ENCODE measurements at places on chromosomes 6 and 20. TPM values are rescaled to one million over a fixed set of nuclear protein-coding genes. Genes with fewer than 3 reads are reported as not detected.

DNA sequence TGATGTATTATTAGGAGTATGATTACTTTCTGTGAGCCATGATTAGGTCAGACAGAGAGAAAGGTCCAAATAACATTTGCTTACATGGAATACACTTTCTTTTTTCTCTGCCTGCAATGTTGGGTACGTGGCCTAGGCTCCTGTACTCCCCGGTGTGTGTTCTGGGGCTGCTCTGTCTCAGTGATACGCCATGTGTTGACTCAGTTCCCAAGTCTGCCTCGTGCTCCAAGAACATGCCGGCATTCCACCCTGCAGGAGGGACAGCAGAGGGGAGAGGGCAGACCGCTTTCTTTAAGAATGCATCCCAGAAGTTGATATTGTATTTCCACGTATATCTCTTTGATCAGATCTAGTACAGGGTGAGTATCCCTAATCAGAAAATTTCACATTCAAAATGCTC lies 33.3 kb upstream of the THBS2 start:
- DNase-seq, result no peak

DNA sequence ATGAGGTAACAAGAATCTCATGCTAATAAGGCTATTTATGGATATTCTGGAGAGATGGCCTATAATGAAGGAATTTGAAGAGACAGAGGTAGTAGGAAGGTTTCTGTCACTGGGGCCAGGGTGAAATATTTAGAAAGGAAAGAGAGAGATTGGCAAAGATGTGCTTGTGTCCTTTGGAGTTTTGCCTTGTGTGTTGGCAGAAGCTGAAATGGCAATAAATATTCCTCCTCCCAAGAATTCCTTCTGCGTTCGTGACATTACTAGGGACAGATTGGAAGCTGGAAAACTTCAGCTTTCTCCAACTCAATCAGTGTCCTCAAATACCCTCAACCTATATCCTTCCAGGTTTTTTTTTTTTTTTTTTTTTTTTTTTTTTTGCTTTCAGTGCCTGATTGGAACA lies 6.3 kb downstream of the SAMD5 start:
- DNase-seq, result no peak

GRCh38 chr20:63473555-63474449 lies 1.3 kb upstream of the KCNQ2 start:
- no peak for DNase-seq

DNA sequence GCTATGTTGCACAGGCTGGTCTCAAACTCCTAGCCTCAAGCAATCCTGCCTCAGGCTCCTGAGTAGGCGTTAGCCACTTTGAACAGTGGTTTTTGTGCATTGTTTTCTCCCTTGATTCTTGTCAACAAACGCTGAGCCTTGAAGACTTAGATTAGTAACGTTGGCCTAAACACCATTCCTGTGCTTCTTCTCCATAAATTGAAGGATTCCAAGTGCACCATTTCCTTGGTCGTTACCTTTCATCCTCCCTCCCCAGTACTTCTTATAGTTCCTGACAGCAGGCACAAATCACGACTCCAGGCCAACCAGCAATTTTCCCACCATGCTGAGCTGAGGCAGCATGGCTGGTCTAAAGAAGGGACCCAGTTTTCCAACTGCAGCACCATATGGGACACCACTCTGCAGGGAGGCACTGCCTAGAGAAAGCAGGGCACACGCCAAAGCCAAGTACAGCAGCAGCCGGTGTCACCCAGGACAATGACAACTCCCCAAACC lies 8.9 kb downstream of the RPS10 start:
- no peak for DNase-seq

DNA sequence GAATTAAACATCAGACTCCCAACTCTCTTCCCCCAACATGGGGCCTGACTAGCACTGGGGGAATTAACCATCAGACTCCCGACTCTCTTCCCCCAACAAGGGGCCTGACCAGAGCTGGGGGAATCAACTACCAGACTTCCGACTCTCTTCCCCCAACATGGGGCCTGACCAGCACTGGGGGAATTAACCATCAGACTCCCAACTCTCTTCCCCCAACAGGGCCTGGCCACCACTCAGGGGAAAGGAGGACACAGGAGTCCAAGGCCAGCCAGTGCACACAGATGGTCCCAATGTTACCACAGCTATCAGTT lies 13.1 kb downstream of the CST7 start:
- no peak for DNase-seq

DNA sequence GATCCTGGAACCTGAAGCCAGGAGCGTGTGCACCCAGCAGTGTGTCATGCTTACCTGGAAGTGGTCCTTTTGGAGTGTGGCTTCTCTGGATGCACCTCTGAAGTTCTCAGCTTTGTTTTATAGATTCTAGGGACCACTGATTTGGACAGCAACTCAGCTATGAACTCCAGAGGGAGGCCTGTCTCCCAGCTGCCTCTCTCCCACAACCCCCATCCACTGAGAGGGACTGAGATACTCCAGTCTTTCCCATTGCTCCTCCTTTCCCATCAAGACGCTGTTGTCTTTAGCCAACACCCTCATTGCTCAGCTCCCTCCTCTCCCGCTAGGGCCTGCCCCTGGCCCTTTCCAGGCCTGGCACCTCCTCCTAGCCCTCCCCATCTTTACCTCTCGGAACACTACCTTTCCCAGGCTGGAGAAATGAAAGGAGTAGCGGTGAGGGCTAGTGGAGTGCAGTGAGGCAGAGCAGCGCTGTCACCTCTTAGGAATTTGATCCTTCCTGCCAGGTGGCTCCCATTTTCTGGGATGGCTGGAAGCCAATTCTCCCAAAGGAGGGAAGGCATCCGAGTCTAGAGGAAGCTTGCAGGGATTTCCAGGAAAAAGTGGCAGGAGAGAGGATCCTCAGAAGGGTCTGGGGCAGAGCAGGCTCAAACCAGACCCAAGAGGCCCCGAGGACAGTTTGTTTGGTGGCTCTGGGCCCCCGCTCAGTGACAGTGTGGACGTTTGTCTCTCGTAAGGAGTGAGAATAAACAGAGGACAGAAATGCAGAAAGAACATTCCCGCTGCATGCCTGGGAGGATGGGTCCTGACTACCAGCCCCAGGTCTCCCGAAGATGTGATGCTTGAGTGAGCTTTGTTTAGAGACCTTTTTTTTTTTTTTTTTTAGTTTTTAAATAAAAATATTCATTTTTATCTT lies at the start of gene LRRN4:
Gene LRRN4, minus strand, starts transcription at position 285 of the 913 bp plus-strand sequence. CDS start 1,261 bp downstream, outside the sequence.
- no peak for DNase-seq

DNA sequence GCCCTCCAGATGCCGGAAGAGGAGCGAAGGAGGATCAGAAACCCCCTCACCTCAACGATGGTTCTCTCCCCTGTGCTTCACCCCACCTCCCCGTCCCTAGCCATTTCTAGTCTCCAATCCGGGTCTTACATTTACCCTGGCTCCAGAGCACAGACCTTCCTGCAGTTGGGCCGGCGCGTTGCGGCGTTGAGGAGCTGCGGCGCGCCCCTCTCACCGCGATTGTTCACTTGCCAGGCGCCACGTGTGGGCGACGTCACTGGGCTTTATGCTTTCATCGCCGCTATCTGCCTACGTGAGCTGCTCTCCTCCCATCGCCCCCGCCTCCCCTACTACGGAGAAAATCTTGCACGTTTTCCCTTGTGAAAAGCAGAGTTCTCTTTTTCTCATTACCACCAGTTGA lies at the start of gene CRISP2:
Gene CRISP2, minus strand, starts transcription at position 198 of the 400 bp plus-strand sequence. CDS start 4,347 bp downstream, outside the sequence.
- no peak for DNase-seq

DNA sequence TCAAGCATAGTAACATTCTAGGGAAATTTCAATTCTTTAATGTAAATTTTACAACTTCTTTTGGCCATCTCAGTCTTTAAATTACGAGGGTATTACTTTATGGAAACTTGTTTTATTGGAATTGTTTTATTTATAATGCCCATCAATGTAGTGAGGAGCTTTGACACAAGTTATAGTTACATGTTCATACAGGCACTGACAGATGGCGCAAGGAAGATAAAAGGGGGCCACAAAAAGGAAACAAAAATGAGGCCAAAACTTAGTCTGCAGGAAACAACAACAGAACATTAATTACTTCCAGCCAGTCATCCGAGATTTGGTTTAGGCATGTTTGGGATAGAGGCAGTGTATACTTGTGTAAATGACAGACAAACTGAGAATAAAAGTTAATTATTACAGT lies 18.3 kb downstream of the SESN1 start:
- DNase-seq, result no peak

GRCh38 chr6:136189104-136189503 lies 61.0 kb downstream of the MTFR2 start:
- DNase-seq, result no peak

- DNase-seq, result no peak
Observed at GRCh38 chr20:44856856-44857448, 28.6 kb upstream of the YWHAB start.

GRCh38 chr6:15616261-15616660 lies 46.6 kb downstream of the DTNBP1 start:
- DNase-seq, result no peak

DNA sequence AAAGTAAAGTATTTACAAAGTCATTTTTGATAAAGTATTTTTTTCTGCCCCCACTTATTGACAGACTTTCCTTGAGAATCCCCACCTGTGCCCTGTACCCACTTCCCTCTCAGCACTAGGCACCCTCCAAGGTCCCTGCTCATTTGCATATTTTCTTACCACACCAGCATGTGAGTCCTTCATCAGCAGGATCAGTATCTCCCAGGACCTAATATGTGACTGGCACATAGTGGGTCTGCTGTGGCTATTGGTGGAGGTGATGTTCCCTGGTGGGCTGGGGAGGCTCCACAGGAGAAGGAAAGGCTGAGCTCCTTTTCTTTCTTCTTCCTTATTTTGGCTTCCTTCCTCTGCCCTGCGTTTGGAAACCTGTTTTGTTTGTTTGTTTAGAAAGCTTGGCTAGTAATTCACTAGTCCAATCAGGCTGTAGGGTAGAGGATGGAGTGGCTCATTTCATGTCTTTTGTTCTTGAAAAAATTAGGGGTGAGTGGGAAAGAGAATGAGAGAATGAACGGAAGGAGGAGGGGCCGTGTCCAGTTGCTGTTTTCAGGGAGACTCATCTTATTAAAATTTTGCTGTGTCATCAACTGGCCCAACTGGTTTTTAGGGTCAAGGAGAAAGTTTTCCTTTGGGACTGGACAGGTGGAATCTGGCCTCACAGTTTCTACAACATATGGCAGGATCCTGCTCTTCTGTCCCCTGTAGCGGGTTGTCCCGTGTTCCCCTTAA lies 2.8 kb upstream of the RNF24 start:
- no peak for DNase-seq

DNA sequence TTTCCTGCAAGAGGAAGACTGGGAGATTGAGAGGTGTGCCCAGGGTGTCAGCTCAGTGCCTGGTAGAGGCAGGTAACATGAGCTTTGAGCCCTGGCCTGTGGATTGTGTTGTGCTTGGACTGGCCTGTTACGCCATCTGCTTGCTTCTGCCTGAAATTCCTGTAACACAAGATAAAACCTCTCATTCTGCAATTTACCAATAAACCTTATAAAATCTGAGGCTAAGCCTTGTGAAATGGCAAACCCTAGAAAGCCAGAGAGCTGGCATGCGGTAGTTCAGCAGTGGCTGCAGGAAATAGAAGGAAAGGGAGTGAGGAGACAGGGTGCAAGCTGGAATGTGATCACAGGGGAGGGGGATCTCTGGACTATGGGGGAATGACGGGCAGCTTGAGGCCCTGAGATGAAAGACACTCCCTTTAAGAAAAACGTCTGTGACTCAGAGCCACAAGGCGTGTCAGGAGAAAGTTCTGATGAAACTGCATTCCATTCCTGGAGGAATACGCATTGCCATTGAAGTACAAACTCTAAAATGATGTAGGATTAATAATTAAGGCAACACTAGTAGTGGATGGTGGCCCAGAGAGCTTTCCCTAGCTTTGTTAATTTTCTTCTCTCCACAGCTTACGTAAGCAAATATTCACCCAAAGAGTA lies 26.3 kb upstream of the TFAP2A start:
- DNase-seq, result no peak

GRCh38 chr6:54427396-54427937 lies 119.2 kb downstream of the TINAG start:
- DNase-seq, result no peak

DNA sequence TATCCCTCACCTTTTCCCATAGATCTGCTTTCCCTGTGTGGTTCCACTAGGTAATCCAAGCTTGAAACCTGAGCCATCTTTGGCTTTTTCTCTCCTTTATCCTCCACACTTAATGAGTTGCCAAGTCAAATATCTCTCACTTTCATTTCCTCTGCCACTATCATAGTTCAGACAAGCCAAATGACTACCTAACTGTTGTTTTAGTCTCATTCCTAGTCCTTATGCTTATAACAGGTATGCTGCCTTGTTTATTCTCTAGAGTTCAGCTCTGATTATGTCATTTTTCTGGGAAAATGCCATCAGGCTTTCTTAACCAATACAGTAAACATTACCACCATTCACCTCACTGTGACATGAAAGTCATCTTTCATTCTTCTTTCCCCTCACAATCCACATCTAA lies 6.5 kb downstream of the EFHC1 start:
- DNase-seq, result no peak

DNA sequence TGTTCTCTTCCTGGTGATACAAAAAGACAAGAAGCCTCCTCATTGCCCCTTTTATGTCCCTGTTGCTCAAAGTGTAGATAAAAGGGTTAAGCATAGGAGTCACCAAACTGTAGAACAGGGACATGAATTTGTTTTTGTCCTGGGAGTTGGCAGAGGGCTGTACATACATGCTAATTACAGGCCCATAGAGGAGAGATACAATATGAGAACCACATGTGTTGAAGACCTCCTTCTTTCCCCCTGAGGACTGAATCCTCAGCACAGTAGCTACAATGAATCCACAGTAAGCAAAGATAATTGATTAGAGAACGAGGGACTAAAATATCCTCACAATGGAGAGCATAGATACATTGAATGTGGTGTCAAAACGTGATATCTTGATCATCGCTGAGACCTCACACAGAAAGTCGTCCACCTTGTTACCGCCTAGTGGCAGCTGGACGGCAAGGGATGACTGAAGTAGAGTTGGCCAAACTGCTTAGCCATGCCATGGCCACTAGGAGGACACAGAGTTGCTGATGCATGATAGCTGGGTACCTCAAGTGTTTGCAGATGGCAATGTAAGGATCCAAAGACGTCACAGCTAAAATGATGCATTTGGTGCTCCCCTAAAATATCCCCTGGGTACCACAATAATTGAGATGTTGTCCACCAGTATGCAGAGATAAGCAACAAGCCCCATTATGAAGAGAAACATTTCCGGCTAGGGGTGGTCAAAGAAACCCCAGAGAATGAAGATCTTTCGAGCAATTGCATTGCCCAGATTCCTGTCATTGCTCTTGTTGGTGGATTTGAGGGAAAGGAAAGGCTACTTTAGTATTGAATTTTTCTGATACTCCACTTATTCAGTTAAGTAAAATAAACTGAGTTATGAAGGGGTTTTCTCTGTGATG lies 15.0 kb downstream of the OR2B3 start:
- DNase-seq, result no peak

GRCh38 chr6:126033696-126034095 lies 47.4 kb downstream of the TRMT11 start:
- DNase-seq, result no peak

- no peak for DNase-seq
Observed at GRCh38 chr20:32522526-32522775, 62.7 kb downstream of the NOL4L start.

GRCh38 chr6:19024737-19025136 lies 637.6 kb downstream of the RNF144B start:
- DNase-seq, result no peak

- DNase-seq, result no peak
Observed at GRCh38 chr6:165325609-165326008, 16.2 kb upstream of the C6orf118 start.

OXT gene
- total RNA-seq, result 1.8 TPM

IMPG1 gene
- total RNA-seq, result not detected

COL19A1 gene
- 0.33 TPM for total RNA-seq
